ENCODE measurements at places on chromosomes 11 and 22.

GRCh38 chr22:44214764-44215163 lies 34.0 kb downstream of the PARVG start:
- DNase-seq: no peak

GRCh38 chr22:48596111-48596850 lies 1231.4 kb downstream of the BRD1 start:
- DNase-seq: no peak

DNA sequence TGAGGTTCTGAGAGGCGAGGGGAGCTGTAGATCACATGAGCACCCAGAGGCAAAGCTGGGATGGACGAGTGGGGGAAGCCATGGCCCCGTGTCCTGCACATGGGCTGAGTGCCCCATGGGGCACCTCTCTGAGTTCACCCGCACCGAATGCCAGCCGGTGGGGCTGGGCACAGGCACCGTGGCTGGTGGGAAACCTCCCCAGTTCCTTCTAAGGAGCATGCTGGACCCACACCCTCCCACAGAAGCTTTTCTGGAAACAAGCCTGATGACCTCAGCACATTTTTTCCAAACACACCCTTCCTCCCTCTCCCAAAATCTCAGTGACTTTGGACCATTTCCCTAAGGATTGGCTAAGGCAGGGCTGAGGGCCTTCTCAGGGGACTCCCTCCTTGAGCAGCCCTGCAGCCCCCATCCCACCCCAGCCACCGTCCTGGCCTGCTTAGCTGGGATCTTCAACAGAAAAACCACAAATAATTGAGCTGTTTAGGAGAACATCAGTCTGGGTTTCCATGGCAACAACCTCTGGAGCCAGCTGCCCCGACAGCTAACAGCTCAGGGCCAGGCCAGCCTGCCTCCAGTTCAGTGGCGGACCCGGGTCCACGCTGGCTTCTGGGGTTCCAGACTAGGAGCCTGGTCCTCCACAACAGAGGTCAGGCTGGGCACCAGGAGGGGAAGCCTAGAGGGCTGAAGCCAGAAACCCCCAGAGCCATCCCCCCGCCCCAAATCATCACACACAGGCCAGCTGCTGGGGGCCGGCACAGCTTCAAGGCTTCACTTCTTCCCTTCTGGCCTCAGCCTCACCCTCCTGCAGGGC lies 18.1 kb upstream of the LINC01488 start:
- peak; percentile 76 for DNase-seq

DNA sequence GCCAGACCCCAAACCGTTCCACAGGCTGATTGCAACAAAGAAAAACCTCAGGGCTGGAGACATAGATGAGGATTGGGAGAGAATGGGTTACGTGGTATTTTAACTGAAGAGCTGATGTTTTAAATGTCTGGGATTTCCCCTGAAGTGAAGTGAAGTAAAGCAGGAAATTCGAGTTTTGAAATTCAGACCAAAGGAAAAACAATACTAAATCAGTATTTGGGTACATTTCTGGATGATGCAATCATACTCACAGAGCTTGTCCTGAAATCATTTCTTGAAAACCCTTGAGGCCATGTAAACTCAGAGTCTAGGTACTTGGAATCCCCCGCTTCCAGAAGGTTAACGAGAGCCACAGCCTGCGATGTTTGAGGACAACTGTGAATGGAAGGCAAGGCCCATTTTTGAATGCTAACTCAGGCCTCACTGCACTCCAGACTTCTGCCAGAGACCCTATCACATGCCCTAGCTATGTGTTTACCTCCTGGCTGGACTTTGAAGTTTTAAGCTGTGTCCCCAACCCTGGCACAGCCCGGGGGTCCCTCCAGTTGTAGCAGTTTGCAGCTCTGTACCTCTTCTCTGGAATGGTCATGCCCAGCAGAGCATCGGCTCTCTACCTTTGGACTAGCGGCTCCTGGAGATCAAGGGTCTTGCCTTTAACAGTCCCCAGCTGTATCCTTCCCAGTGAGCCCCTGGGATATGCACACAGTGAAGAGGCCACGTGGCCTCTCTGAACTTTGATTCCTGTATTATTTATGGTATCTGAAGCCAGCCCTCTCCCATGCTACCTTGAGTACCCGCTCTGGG lies 5.4 kb upstream of the FTH1 start:
- DNase-seq: peak; percentile 87

DNA sequence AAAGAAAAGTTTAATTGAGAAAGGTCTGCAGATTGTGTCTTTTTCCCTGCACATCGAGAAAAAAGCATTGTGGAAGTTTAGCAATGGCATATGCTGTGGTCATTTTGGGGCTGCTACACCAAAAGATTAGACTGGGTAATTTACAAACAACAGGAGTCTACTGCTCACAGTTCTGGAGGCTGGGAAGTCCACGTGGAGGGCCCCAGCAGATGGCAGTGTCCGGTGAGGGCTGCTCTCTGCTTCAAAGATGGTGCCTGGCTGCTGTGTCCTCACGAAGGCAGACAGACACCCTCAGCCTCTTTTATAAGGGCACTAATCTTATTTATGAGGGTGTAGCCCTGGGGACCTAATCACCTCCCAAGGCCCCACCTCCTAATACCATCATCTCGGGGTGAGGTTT lies 21.1 kb downstream of the PHF21B start:
- no peak for DNase-seq

DNA sequence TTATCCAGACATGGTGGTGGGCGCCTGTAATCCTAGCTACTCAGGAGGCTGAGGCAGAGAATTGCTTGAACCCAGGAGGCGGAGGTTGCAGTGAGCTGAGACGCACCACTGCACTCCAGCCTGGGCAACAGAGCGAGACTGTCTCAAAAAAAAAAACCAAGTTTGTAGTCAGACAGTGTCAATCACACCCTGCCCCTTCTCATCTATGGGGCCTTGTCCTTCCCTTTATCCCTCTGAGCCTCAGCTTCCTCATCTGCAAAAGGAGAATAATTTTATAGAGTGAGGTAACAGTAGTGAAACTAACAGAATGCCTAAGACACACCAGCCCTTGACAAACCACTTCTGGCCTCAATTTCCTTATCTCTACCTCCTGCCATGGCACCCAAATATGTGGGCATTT lies 10.7 kb downstream of the BCL9L start:
- no peak for DNase-seq

- DNase-seq: no peak
These were observed 41.9 kb downstream of the CEP164 start for GRCh38 chr11:117369534-117369933.

DNA sequence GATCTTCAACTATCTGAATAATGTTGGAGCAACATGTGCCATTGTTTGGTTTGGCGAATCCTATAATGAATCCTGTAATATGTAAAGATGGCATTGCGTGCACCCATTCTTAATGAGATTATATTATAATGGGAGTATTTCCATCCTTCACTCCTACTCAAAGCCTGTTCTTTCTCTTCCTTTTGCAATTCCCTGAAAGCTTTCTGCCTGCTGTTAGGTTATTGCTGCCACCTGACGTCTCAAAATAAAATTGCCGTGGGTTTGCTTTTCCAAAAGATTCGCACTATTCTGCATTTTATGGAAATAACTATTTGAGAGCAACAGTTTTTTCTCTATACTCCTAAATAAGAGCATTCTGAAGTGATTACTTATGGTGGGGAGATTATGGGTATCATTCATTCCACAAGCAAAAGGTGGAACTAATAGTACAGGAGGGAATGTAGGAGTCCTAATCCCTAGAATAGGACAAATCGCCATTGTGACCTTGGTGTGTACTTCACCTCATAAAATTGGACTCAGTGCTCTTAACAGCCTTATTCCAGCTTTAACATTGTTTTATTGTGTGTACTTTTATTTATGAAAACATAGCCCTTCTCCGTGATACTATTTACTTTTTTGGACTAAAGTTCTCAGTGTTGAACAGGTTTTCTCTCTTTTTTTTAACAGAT lies 69.6 kb upstream of the ALKBH3 start:
- no peak for DNase-seq

DNA sequence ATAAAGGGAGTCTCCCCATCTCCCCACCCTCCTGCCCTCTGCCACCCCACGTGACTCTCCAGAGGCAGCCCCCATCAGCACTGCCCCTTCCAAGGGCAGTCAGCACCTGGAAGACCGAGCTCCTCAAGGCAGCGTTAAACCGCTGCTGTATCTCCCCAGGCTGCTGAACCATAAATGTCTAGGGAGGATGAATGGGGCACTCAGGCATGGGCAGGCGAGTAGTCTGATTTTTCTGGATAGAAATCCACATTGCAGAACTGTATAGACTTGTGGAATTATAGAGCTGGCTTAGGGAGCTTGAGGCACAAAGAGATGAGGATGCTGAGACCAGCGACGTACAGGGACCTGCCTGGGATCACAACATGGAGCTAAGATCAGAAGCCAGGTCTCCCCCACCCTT lies 199.6 kb downstream of the CEP164 start:
- DNase-seq: no peak

DNA sequence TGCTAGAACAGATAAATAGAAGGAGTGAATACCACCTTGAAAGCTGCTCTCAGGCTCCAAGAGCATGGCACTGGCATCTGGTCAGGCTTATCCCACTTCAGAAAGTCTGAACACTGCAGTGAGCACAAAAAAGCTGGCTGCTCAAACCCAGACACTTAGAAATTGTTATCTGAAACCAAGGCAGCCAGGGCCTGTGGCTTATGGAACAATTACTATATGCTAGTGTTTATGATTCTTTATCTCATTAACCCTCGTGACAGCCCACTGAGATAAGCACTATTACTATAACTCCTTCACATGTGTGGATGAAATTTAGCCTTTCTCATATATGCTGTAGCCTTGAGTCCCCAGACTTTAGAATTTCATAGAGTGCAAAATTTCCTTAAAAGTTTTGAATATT lies 400.2 kb downstream of the RAB38 start:
- no peak for DNase-seq

GRCh38 chr11:103325686-103326069 lies 216.5 kb downstream of the DYNC2H1 start:
- no peak for DNase-seq

DNA sequence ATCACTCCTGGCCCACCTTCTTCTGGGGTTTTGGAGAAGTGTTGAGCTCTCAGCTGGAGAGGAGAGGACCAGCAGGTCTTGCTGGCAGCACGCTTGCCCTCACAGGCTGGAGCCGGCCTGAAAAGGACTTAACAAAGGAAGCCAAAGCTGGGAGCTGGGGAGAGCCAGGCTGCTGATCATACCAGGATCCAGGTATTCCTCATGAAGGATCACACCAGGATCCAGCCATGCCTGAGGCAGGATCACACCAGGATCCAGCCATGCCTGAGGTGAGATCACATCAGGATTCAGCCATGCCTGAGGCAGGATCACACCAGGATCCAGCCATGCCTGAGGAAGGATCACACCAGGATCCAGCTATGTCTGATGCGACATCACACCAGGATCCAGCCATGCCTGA lies 17.0 kb downstream of the MRGPRD start:
- DNase-seq: no peak

GRCh38 chr22:32389685-32390084 lies 22.4 kb downstream of the RTCB start:
- DNase-seq: peak; percentile 15

- no peak for DNase-seq
These were observed 15.5 kb upstream of the TMEM135 start for GRCh38 chr11:87022254-87022653.

- DNase-seq: no peak
These were observed 17.4 kb downstream of the NPTXR start for GRCh38 chr22:38826386-38826785.

DNA sequence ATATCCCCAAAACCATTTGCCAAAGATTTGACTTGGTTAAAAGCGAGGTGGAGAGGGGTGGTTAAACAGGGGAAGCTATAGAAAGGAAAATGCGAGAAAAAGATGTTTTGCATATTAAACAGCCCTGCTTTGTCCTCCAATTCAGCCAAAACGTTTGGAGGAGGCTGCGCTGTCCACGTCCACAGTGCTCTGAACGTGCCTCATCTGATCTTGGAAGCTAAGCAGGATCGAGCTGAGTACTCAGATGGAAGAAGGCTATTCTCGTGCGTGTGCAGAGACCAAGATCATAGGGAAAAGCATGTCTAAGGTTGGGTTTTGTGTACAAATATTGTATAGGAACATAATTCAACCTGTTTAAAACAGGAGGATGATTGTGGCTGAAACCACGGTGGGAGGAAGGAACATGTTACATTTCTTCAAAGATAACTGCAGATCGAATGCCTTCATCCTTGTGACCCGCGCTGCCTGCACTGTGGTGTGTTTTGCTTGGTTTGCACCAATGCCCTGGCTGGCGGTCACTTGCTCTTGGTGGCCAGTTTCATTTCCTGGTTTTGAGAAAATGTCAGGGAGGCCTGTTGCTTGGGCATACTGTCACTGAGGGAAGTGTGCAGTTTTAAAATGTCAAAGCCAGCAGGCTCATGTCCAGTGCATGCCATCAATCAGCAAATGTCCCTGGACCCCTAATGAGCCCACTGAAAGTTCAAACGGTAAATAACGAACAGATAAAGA lies 40.4 kb downstream of the FLI1 start:
- DNase-seq: no peak

DNA sequence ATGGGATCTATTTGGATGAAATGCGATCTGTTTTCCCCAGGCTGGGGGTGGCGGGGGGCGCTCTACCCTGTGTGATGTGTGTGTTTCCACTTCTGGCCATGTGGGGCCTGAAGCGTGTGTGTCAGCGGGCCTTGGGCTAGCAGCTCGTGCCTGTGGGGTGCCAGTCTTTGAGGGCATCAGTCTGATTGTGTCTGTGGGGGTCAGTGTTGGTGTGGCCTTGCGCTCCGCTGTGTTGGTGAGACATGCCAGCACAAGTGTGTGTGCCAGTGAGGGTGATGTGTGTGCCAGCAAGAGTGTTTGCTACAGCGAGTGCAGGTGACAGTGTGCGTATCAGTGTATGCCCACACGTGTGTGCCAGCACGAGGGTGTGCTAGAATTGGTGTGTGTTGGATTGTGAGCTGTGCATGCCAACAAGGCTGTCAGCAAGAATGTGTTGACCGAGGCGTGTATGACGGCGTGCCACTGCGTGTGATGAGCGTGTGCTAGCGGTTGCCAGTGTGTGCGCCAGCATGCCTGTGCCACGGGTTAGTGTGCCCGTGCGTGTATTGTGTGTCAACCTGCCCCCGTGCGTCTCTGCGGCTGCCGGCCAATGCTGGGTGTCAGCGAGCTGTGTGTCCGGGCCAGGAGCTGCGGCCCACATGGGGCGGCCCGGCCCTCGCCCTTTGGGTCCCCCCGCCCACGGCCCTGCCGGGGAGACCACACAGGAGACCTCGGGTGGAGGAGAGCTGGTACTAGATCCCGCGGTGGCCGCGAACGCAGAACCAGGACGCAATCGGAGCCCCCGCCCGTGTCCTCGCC lies 519 bp downstream of the ARRB1 start:
- DNase-seq: no peak

DNA sequence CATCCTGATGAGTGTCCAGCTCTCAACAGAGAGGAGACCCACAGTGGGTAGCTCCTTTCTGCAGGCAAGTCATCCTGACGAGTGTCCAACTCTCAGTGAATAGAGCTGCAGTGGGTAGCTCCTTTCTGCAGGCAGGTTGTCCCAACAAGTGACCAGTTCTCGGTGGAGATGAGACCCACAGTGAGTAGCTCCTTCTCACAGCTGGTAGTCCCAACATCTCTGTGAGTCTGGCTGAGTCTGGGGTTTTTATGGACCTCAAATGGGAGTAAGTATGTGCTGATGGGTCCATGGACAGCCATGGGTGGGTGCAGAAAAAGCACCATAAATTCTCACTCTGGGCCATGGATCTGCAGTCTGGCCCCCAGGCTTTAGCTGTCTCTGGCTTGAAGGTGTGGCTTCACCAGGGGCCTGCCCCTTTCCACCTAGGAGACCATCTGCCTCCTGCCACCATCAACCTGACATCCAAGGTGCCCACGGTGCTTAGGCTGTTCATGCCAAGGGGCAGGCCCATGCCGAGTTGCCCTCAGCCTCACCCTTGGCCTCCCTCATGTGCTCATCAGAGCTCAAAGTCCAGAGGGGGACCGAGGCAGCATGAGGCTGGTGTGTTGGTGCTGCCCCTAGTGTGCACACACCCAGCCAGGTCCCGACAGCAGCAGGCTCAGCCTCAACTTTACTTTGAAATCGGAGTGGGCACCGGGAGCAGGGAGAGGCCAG lies 15.3 kb downstream of the NPAT start:
- DNase-seq: no peak
